Activated gamma-delta T cell treated with Interleukin-2 at 50 U/mL for 16 hours (primary cell): ENCODE measurements at places on chromosomes 1 and 21.
A peak's percentile ranks its signal among the peaks of the same experiment; 100 is the strongest.

DNA sequence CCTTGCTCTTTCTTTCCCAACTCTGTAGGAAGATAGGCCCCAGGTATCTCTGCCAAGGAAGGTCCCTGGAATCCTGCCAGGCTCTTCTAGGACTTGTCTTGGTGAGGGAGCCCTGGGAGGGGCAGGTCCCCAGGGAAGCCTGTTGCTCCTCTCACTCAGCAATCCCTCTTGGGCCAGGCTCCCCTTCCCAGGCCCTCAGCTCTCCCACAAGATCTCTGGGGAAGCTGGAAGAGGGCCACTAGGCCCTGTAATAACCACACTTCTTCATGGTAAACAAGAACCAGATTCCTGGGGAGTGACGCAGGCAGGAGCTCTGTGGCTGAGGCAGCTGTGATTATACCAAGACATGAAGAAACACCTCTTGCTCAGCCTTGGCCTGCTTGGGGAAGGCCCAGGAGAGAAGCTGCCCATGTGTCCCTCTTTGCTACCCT, 9.9 kb upstream of the MAPKAPK2 start:
- no peak for DNase-seq

DNA sequence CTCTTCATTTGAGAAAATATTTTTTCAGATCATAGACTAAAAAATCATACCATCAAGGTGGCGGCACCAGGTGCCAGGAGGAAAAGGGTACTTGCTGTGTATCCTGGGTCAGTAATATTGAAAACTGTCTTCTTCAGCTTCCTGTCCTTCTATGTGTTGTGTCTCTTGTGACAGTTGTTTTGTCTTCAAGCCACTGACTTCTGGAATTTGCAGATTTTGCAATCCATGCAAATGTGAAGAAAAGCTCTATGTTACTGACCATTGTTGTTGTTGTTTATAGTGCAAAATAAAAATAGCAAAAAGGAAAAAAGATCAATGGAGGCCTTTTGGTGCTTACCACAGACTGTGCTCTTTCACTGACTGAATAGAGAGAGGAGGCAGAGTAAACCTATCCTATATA, 83.2 kb upstream of the RHOU start:
- no peak for DNase-seq

- DNase-seq: no peak
Measured at GRCh38 chr1:197859024-197859423, 43.4 kb upstream of the C1orf53 start.

DNA sequence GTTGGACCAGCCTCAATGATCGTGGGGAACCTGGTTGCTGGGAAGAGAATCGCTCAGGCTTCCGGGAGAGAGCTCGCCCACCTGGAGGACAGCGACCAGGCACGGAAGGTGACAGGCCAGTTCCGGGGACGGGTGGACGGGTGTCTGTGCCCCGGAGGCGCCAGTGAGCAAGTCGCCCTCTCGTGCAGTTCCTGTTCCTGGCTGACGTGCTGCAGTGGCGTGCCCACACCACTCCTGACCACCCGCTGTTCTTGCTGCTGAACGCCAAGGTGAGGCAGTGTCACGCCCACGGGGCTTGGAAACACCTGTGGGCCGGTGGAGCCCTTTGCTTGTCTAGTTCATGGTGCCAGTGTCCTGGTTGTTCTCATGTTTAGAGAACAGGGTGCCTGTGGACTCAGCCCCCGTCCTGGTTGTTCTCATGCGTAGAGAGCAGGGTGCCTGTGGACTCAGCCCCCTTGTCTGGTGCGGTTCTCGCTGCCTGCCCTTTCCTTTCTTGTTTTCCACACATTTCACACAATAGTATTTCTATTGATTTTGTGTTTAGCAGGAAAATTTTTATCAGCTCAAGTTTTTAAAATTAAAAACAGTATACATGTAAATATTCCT, 53.1 kb downstream of the S100B start:
- DNase-seq: peak; percentile 57

DNA sequence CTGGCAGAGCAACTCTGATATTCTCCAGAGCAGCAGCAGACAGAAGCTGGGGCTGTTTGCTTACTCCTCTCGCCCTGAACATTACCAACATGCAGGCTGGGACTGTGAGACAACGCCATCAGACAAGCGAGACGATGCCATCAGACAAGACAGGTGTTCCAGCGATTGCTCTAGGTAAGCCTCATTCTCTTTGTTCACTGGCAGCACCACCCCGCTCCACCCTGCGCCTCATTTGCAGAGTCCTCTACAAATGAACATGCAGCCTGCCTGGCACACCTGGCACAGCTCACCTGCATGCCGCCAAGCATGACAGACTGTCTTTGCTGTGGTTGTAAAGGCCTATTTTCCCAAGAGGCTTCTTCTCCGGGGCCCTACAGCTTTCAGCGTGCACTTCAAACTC, 346.2 kb downstream of the SMYD3 start:
- no peak for DNase-seq

DNA sequence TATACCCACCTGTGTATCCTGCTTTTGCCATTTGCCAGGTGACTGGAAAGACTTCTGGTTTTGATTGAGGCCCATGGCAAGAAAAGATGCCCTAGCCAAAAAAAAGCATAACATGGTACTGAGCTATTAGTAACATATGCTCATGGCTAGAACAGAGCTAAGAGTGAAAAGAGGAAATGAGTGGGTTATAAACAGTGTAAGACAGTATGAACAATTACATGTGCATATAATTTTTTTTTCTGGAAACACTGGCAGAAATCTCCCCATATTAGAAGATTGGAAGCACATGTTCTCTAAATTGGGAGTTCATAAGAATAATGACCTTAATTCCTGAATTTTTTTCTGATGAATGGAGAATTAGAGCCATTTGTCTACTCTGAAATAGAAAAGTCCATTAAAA, 41.2 kb upstream of the PDC start:
- DNase-seq: no peak

- DNase-seq: no peak
Measured at GRCh38 chr1:91557826-91558225, 57.2 kb downstream of the CDC7 start.

GRCh38 chr21:35399002-35399530, 350.0 kb upstream of the RUNX1 start:
- DNase-seq: no peak

GRCh38 chr1:107299521-107299920, 158.7 kb downstream of the NTNG1 start:
- DNase-seq: no peak

GRCh38 chr1:86067626-86068025, 88.9 kb downstream of the COL24A1 start:
- DNase-seq: no peak

GRCh38 chr1:75172556-75172955, 38.4 kb downstream of the LHX8 start:
- no peak for DNase-seq

DNA sequence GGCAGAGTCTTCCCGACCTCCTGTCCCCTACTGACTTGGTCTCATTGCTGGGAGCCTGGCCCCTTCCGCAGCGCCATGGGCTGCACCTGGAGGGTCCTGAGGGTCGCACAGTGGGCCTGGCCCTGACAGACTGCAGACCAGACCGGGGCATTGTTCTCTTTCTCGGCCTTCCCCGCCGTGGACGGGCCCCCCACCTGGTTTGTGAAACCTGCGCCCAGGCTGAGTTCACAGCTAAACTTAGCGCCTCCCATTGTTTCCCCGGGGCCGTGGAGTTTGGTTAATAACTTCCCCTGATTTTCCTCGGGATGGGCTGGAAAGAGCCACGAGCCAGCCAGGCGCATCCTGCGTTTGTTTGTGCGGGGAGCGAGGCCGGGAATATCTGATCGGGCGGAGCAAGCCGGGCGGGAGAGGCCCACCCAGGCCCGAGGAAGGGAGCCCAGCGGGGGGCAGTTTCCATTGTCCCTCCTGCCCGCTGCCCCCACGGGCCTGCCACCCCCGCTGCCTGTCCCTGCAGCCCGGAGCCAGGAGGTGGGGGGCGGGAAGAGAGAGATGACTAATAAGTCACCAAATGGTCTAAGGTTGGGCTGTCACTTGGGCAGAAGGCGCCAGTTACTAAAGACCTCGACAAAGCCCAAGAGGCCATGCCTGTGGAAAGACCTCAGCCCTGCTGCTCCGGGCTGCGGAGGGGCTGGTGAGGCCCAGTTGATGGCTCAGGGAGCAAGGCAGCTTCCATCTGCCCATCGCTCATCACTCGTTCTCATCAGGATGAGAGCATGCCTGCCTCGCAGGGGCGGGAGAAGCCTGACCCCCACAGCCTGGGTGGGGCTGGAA, 39.0 kb upstream of the ARHGEF16 start:
- no peak for DNase-seq

DNA sequence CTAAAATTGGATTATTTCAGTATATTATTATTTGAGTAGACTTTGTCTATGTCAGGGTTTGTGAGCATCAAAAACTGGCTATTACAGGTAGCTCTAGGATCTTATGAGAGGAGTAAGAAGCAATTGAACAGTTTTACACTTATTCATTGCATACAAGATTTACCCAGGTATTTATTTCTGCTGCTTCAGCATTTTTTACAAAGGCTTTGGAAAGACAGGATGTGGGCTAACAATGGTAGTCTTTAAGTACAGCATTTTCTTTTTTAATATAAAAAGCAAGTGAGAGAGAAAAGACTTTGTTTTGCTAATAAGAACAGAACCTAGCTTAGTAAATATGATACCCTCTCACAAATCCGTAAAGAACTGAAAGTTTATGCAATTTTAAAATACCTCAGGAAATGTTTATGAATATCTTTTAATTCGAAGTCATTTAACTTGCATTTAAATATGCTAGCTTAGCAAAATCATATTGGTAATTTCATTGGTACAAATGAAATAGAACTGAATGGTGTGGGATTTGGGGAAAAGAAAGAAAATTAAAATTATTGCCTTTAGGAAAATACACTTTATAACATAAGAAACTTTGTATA, 32.1 kb upstream of the RGS18 start:
- no peak for DNase-seq

GRCh38 chr1:212207118-212207517, 78.1 kb upstream of the PPP2R5A start:
- no peak for DNase-seq

DNA sequence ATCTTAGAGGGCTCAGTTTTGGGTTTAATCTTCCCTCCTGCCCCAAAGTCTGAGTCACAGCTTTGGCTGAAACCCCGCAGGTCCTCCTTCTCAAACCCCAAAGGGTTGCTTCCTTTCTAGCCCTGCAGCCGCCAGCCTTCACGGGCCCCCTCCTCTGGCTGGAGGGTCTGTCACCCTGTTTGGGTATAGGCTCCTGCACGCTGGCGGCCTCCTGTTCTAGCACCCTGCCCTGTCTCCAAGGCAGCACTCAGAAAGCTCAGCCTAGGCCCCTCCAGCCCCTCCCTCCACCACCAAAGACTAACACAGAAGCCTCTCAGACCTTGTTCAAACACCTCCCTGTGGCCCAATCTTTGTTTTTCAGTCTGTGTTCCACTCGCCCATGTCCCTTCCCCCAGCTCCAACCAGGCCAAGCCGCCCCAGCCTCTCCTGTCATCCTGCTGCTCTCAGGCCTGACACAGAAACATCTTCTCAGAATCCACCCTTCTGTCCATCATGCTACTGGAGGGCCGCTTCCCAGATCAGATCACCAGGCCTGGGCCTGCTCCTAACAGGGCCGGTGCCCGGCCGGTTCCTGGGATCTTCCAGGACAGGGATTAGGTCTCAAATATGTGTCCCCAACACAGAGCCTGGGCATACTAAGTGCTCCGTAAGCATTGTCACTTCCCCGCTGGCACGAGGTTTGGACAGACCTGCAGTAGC, 35.6 kb downstream of the HTR6 start:
- DNase-seq: no peak

GRCh38 chr1:9010781-9011323, 15.4 kb downstream of the SLC2A7 start:
- DNase-seq: no peak

DNA sequence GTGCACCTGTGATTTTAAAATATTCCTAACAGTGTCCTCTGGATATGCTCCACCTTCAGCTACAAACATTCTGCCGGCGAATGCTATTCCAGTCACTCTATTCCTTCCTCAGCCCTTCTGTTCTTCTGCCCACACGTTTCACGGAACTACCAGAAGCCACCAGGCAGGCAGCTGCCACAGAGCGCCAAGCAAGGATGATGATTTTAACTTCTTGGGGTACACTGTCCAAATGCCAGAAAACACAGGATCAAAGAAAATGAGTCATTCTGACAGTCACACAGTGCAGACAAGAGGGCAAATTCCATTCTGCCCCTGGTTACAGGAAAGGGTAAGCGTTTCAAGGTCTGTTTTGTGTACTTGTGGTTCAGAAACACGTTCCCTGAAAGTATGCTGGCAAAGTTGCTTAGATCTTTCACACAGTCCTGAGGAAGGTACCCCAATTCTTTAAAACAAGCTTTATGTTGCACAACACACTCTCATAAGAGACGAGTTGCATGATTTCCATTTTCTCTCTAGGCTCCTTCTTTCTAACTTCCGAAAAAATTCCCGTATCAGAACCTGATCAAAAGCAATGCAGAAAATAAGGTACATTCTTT, 508.3 kb upstream of the PKN2 start:
- no peak for DNase-seq

GRCh38 chr1:169025412-169025811, 81.1 kb upstream of the ATP1B1 start:
- DNase-seq: no peak

GRCh38 chr1:22971161-22971560, 1.5 kb downstream of the LACTBL1 start:
- no peak for DNase-seq

GRCh38 chr1:110185181-110185580, 24.9 kb upstream of the KCNC4 start:
- DNase-seq: no peak

DNA sequence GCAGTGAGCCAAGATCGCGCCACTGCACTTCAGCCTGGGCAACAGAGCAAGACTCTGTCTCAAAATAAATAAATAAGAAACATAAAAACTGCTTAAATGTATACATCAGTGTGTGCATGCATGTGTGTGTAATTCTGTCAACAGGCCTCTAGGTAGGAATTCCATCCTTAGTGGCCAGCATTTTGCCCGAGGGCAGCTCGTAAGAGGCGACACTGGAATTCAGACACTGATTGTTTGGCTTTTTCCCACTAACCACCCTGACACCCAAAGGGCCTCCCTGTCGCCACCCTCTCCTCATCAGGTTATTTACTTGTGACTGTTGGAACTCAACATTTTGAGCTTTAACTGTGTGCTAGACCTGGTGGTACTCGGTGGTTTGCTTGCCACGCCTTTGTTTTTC, 64.0 kb upstream of the KIF1B start:
- DNase-seq: no peak

DNA sequence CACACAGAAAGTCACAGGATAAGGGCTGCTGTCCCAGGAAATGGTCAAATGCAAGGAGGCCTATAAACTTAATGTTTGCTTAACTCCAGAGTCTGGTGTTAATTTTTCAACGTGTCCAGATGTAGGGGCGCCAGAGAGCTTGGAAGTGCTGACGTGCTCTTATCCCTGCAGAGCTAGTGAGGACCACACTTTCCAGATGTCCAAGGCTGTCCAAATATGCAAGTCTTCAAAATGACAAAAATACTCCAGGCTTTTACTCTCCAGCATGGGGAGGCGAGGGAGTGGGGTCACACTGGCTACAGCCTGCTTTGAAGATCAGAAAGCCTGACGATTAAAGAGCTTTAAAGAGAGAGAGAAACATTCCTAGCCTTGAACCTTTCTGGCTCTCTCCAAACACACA, 57.6 kb downstream of the ABCA4 start:
- DNase-seq: no peak
